Glomerular endothelial cell (primary cell): ENCODE measurements at places on chromosomes 5 and 9. TPM values are rescaled to one million over a fixed set of nuclear protein-coding genes. Genes with fewer than 3 reads are reported as not detected.

DNA sequence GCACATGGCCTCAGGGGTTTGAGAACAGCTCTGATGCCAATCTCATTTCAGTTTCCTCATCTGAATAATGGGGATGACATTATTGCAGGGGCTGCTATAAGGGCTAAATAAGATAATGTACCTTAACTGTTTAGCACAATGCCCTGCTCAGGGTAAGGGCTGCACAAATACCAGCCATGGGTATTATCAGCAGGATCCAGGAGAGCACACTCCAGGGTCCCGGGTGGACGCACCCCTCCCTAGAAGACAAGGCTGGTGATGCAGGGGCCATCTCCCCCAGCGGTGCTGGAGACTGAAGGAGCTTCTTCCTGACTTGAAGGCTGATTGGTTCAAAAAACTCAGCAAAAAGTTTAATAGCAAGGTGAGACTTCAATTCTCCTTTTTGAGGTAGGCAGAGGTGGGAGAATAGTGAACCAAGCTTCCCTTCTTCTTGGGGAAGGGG, 2.7 kb upstream of the CXXC5 start:
- DNase-seq: no peak

DNA sequence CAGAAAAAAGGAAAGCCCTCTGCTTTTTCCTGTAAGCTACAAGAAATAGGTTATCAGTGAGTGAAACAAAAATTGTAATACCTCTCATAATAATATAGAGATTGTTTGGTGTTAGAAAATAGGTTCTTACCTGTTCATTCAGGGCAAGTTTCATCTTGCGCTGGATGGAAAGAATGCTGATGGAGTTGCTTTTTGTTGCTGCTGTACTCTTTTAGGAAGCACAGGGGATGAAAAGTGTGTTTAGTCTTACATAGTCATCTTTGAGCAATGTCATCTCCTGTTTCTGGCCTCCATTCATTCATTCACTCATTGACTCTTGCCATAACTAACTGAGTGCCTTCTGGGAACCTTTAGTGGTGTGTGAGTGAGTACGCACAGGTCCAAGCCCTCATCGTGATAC, 6.4 kb downstream of the ENTREP1 start:
- no peak for DNase-seq

GRCh38 chr9:127526655-127527559, 75.6 kb downstream of the LRSAM1 start:
- DNase-seq: no peak

- no peak for DNase-seq
These were observed 95.8 kb downstream of the CFAP90 start for GRCh38 chr5:7754997-7755596.

GRCh38 chr9:124725068-124725452, 46.1 kb downstream of the NR6A1 start:
- DNase-seq: no peak

- no peak for DNase-seq
These were observed 60.2 kb downstream of the FBXW11 start for GRCh38 chr5:171946000-171946781.

DNA sequence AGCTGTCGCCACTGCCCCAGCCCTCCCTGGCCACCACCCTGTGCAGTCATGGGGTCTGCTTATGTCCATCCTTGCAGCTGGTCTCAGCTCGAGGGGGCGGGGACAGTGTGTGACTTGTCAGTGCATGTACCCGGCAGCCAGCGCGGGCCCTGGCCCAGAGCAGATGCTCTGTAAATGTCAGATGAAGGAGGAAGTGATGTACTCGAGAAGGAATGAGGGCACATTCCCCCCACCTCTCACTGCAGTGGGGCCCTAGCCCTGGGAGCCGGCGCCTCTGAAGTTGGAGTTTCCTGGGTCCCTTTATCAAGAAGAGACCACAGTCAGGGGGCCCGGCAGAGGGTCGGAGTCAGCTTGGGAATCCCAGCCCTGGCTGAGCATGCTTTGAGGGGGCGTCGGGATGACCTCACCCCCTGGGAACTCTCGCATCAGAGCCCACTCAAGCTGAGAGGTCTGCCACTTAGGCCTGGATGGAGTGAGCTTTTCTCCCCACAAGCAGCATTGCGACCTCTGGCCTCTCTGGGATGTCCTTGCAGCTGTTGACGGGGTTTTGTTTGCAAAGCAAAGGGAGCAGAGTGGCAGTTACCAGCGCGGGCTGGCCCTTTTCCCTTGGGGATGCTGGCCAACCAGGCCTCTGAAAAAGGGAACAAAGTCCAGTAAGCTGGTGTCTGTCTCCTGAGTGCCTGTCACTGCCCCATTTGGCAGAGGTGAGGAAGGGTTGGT, 19.0 kb downstream of the NEURL1B start:
- DNase-seq: no peak

DNA sequence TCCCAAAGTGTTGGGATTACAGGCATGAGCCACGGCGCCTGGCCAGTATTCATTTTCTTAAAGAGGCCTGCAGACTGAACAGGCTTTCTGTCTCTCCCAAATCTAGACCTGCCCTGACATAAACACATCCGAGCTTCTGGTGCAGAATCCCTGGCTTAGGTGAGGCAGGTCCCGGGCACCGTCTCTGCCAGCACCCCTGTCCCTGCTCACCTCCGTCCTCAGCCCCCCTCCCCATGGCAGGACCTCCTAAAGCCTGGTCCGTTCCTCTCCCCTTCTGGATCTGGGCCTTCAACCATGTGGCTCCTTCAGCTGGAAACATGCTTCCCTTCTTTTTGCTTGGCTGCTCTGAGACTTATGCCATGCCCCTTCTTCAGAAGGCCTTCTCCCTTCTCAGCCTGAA, 22.7 kb upstream of the RXRA start:
- no peak for DNase-seq

- peak; percentile 9 for DNase-seq
These were observed 40.0 kb upstream of the ARSB start for GRCh38 chr5:79025054-79025472.

- no peak for DNase-seq
These were observed 5.9 kb downstream of the KCNMB1 start for GRCh38 chr5:170383227-170383626.

DNA sequence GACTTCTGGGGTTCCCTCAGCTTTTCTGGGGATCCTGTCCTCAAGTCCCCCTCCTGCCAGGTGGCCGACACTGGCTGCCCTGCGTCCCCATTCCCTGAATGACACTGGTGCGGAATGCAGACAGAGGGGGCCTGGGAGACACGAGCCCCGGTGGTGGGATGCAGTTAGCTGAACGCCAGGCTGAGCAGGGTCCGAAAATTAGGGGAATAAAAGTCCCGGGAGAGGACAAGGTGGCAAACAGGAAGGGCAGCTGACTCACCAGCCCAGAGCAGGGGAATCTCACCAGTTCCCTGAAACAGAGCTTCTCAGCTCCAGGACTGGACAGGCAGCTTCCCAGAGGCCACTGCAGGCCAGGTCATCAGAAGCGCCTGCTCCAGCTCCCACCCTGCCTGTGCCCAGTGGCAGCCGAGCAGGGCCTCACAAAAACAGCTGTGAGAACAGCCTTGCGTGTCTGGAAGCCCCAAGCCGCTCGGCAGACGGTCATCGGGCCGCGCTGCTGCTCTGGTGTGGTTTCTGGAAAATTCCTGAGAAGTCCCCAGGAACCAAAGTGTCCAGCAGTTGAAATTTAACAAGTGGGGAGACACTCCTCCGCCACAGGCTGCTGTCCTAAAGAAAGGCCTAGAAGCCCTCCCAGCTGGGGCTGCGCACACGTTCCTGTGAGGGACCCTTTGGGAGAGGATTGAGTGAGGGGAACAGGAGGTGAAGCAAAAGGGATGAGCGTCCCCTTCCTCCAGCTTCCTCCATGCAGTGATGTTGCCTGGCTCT, 47.6 kb upstream of the EXOC3 start:
- peak; percentile 29 for DNase-seq

DNA sequence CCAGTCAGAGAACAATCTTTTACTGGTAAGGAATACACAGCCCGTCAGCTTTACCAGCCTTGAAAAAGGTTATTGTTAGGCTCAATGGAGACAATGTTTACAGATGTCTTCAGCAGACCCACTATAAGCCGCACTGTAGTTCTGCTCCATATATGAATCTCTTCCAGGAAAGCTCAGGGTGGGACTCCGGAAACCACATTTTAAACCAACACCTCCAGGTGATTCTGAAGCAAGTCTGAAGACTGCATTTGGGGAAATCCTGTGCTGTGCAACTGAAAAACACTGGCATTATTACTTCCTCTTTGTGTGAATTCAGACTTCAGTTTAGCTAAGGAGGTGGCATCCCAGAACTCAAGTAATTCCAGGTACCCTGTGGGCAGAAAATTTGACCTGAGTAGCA, 3.5 kb downstream of the GZMK start:
- no peak for DNase-seq

DNA sequence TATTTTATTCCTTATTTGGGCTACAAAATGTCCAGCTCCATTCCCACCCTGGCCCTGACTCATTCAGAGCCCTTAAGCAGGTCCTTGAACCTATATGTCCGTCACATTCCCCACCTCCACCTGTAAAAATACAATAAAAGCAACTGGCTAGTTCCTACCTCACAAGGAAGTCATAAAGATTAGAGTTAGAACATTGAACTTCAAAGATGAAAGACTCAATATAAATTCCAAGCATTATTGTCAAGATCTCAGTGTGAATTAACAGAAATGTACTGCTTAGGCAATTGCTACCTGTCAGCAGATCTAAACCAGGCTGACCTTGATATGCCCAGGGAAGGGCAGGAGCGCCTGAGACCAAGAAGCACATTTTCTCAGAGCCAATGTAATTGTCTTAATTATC, 221.8 kb downstream of the ENC1 start:
- no peak for DNase-seq

GRCh38 chr5:18159331-18159730, 525.1 kb downstream of the TAF11L14 start:
- DNase-seq: no peak

- no peak for DNase-seq
These were observed 94.7 kb upstream of the RUSC2 start for GRCh38 chr9:35395076-35395705.

DNA sequence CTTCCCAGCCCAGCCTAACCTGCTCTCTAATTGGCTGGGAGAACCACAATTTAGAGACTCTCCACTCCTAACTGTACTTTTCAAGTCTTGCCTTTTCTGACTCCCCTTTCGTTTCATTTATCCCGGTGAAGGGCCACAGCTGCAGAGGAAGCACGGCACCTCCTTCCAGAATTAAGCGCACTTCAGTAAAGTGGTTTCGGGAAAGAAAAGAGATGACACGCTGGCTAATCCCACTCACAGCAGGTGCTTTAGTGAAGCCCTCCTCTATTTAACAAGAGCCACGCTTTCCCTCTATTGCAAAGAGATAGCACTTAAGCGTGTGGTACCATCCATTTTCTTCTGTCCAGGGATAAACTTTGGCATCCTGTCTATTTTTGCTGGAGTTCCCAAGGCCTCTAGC, 4.8 kb downstream of the DNAH5 start:
- no peak for DNase-seq

The PTPN3 gene
- 1.8 and 3.6 TPM in 2 replicates for total RNA-seq
